C1 segment of cervical spinal cord (tissue), 14 donors: ENCODE measurements at places on chromosomes 2 and 18.
A peak's percentile ranks its signal among the peaks of the same experiment; 100 is the strongest.

- DNase-seq: no peak
Observed at GRCh38 chr18:26021061-26021754, 69.2 kb downstream of the SS18 start.

GRCh38 chr2:184908966-184909365 lies 310.6 kb downstream of the ZNF804A start:
- no peak for DNase-seq

DNA sequence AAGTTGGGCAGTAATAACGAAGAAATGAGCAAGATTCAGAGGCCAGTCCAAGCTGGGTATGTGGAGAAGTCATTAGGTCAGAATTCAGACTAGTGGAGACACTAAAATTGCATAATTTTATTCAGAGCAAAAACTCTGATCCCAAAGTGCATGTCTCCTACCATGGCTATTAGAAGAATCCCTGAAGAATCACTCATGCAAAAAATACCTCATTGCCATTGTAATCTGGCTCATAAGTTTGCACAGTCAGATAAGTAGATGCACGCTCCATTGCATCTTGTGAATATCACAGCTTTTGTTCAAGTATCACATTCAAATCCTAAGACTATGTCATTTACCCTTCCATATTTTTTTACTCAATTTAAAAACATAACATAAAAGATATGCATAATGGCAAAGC lies 692.2 kb upstream of the KLHL29 start:
- DNase-seq: no peak

- DNase-seq: no peak
Observed at GRCh38 chr18:11850821-11851145, 430 bp upstream of the CHMP1B start.

DNA sequence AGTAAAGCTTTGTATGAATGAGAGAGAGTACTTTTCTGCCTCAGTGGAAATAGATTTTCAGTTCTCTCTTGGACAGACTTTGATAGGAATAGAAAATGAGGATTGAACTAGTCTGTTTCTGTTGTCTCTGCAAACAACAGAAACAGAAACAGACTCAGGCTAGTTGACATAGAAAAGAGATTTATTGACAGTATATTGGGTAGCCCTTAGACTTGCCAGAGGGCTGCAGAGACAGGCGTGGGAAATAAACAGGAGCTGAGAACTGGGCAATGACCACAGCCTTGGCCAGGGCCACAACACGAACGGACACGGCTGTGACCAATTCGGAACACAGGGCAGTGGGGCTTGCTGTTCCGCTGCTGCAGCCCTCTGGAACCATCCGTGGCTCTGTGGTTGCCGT lies 30.5 kb upstream of the YWHAQ start:
- no peak for DNase-seq

DNA sequence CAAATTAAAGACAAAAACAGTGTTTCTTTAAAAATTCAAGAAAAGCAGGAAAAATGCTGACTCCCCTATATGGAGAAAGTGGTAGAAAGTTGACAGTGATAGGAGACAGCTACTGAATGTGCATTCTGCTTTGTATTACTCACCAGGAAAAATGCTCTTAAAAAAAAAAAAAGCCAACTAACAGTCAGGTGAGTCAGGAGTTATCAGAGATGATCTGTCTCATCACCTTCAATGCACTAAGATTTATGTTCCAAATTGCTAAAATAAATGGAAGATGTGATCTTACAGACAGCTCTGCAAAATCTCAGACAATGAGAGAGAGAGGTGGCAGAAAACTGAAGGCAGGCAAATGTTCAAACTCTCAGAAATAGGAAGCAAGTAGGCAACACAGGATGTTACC lies 47.6 kb upstream of the ZNF521 start:
- DNase-seq: no peak

DNA sequence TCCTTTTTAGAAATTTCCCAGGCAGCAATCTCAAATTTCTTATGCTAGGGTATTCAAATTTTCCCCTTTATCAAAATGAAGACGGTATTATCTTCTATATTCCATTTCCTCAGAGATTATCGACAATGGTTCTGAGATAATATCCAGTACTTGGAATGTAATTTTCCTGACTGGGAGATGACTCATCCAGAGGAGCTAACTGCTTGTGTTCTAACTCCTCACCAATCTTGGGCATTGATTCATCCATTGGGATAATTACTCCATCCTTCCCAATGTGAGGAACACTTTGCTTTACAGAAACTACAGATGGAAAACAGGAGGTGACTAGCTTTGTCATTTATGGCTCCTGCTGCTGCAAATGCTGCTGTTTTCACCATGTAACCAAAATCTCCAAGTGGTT lies 239.4 kb upstream of the LYPD1 start:
- DNase-seq: no peak

GRCh38 chr2:3661149-3661660 lies 3.2 kb downstream of the ALLC start:
- DNase-seq: no peak

GRCh38 chr2:127196549-127196948 lies 23.6 kb downstream of the CYP27C1 start:
- DNase-seq: no peak

DNA sequence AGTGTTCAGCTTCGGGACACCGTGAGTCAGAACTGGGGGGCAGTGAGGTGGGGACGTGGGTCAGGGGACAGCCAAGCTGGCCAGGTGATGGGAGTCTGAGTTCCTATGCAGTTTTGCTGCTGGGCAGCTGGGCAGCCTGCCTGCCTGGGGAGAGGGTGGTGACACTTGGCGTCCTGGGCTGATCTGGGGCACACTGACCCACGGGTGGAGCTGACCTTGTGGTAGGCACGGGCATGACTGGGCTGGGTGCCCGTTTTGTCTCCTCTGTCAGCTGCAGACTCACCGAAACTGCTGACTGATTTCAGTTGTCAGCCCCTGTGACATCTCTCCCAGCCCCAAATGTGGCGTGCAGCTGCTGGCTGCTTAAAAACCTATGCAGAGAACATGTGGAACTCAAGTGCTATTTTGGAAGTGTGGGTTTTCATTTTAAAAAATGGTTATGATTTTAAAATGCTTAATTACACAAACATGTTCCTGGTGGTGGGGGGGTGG lies 32.6 kb upstream of the E2F6 start:
- DNase-seq: peak; percentile 82

- no peak for DNase-seq
Observed at GRCh38 chr2:203708846-203709396, 2.5 kb downstream of the CD28 start.

DNA sequence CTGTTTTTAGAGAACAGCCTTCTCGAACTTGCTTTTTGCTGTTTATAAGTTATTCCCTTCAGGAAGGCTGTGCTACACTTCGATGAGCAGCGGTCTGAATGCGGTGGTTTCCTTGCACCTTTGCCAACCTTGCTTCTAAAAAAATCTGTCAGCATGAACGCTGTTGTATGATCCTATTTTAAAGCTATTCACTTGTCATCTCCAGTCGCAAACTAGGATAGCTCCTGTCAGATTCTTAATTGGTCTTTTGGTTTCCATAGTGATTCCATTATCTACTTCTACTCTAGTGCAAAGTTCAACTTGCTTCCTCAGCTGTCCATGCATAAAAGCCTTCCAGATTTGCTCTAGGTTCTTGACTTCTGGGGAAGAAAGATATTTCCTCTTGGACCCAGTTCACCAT lies 76.3 kb upstream of the GALNT3 start:
- DNase-seq: peak; percentile 57

DNA sequence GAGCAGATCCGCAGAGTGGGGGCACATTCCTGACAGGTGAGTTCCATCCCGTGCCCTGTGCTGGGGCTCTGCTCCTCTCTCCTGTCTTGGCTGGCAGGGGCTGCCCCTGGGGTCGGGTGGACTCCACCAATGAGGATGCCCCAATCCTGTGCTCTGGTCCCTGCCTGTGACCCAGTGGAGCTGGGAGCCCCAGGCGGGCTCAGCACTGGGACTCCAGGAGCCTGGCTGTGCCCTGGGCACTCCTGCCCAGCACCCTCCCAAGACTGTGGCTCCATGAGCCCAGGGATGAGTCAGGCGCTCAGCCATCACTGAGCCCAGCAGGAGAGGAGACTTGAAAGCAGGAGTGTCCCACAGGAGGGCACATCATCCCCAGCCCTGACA lies 53.9 kb downstream of the MBP start:
- no peak for DNase-seq

DNA sequence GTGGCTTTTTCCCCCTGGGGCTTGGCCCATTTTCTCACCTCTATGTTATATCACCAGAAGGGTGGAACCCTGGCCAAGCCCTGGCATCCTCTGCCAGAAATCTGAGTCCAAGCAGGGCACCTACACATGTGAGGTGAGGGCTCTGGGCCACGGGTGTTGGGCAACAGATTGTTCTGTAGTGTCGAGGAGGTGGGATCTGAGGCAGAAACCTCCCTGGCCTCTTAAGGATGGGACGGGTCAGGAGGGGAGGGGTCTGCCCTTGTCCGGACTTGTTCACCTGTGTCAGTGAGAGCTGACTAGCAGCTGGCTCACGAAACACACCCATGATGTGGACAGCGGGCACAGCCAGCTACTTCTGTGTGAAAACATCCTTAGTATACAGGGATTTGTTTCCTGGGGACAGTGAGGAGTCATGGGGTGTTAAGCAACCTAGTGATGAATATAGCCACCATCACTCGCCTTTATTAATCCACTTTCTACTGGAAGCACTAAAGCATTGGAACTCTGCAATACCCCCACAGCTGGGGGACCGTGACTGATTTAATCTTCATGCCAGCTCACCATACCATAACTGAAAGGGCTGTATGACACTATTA lies 35.6 kb downstream of the EPAS1 start:
- DNase-seq: no peak
